ENCODE measurements at places on chromosomes 6 and 20.

GRCh38 chr6:108562503-108562993 is 1.8 kb downstream of the FOXO3 start:
- peak; percentile 40 for DNase-seq

- DNase-seq, result no peak
Measured at GRCh38 chr20:49866051-49866450, 49.3 kb downstream of the SPATA2 start.

DNA sequence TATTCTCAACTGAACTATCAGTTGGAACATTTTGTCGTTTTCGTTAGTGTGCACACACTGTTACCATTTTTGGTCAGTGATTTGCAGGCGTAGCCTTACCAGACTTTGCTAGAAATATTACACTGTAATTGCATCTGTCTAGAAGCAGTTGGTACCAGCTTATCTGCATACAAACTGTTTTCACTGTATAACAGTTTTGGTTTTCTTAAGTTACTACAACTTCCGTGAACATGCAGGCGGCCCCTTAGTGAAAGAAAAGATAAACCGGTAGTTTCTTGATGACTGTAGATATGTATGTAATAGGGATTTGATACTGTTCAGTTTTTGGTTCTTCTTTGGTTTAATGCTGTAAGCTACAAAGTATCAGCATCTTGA is 1.3 kb downstream of the DSTN start:
- no peak for DNase-seq

DNA sequence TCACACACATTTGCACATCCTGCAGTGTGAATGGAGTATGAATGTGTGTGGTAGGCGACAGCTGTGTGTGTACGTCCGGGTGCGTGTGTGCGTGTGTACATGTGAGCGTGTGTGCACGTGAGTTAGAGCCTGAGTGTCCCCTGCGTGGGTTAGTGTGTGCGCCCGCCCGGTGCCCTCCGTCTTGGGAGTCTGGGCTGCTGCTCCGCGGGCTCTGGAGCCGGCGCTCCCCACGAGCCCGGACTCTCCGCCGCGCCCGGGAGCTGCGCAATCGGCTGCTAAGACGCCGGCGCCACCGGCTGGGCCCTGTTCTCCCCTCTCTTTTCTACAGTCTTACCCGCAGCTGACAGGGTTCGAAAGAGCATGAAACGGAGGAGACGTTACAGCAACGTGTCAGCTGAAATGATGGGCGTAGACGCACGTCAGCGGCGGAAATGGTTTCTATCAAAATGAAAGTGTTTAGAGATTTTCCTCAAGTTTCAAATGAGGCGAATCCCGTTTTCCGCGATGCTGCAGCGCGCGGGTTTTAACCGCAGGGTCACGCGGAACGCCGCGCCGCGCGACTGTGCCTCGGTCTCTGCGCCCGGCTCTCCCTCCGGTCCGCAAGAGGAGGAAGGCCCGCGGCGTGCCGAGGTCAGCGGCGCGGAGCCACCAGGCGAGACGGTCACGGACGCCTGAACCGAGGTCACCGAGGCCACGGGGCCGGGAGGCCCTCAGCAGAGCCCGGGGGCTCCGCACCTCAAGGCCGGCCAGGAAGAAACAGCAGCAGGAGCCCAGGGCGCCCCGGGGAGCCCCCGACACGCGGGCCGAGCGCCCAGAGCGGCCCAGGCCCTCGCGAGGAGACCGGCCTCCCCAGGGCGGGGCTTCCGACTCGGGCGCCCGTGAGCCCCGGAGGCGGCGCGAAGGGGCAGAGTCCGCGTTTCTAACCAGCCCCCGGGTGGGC is 95.3 kb upstream of the BHLHE23 start:
- DNase-seq, result no peak

- DNase-seq, result no peak
Measured at GRCh38 chr6:111256646-111257045, 169.3 kb downstream of the SLC16A10 start.

GRCh38 chr6:79431537-79431933 is 105.7 kb downstream of the LCA5 start:
- DNase-seq, result no peak
